ENCODE measurements at places on chromosomes 16 and 17.

GRCh38 chr17:14104734-14105133 lies 35.4 kb downstream of the COX10 start:
- DNase-seq: no peak

- no peak for DNase-seq
Measured at GRCh38 chr16:35605921-35606320, 2146.5 kb downstream of the TP53TG3F start.

GRCh38 chr17:8836821-8837562 lies 30.5 kb downstream of the PIK3R6 start:
- DNase-seq: no peak

- no peak for DNase-seq
Measured at GRCh38 chr16:78523212-78523985, 423.9 kb downstream of the WWOX start.

DNA sequence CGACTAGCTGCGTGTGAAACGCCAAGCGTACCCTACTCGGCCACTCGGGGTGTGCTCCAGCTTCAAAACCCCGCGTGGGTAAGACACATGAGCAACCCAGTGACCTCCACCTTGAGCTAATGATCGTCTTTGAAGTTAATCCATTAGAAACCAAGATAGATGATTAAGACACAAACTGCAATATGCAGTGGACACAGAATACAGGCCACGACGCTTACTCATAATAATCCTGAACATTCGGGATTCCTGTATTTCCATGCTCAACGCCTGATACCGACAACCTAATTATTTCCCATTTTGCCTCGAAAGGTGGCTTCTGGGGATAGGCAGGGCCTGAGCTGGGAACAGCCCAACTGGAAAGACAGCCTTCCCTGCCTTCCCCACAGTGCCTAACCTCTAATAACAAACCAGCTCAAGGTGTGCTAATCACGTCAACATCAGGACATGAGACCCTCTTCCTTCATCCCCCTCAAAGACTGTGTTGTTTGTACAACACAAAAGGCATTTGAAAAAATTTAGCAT lies 504 bp upstream of the COPRS start:
- DNase-seq: peak; percentile 20

DNA sequence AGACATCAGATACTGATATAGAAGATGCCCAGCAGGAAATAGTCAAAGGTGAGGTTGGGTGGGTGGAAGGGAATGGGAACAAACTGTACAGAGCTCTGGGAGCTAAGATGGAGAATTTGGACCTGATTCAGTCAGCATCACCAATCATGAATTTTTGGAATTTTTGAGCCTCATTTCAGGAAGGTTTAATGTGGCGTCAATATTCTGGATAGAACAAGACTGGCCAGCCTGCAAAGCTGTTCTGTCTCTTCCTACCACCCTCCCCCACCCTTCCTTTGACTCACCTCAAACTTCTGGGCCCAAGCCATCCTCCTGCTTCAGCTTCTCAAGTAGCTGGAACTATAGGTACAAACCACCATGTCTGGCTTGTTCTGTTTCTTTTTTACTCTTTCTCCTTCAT lies 32.6 kb downstream of the CTCF start:
- peak; percentile 85 for DNase-seq

DNA sequence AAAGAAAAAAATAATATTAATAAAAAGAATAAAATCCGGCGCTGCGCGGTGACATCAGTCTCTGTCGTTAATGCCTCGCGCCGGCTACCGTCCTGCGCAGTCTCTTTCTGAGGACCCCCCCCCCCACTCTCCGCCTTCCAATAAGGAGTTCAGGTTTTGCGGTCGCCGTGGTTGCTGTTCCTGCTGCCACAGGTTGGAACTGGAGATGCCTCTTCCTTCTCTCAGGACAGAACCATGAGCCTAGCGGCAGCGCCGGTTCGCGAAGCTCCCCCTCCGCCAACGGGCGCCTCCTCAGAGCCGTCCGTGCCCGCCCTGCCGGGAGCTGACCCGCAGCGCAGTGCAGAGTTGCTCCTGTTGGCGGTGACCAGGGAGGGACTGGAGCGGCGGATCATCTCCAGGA lies 2093.4 kb downstream of the TP53TG3F start:
- DNase-seq: no peak

- DNase-seq: peak; percentile 9
Measured at GRCh38 chr17:32722733-32723132, 154.2 kb downstream of the MYO1D start.

DNA sequence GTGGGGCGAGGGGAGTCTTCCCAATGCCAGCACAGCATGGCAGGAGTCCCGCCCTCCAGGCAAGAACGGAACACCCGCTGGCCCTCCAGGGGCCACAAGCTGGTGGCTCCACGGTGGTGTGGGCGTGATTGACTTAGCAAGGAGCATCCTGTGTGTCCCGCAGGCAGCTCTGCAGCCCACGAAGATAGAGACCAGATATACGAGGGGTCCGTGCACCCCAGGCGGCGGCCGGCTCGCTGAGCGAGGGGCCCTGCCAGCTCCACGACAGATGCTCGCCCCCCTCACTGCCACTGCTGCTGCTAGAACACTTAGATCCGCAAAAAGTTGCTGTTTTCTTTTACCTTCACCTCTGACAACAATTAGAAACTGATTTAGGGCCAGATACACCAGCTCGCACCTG lies 10.0 kb upstream of the CACNA1H start:
- no peak for DNase-seq

DNA sequence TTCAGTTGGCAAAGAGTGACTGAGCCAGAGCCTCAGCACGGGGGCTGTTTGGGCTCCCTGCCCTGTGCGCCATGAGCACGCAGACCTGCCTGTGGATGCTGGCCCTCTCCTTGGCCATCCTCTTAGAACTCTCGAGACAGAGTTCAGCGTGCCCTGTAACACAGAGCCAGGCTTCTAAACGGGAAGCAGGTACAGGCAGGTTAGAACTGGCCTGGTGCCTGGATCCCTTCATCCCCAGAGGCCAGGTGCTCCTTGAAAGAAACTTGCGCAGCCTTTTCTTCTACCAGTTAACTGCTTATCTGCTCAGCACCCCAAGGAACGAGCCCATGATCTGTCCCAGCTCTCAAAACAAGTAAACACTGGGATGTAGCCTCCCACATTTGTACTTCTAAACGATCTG lies 6.9 kb downstream of the CCNF start:
- no peak for DNase-seq

DNA sequence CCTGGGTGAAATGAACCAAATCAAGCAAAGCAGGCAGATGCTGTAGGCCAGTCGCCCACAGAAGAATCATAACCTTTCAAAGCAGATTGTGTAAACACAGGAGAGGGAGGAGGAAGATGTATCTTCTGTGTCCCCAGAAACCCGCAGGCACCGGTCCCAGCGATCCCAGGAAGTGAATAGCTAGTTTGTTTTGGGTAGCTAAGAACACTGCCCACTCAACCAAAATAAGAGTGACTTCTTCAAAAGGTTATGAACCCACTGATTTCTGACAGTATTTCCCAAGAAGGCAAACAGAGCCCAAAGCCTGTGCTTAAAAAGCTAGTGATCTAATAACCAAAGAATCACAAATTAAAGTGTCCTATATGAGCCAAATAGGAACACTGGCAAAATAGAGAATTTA lies 67.8 kb downstream of the GRIN2A start:
- peak; percentile 75 for DNase-seq

DNA sequence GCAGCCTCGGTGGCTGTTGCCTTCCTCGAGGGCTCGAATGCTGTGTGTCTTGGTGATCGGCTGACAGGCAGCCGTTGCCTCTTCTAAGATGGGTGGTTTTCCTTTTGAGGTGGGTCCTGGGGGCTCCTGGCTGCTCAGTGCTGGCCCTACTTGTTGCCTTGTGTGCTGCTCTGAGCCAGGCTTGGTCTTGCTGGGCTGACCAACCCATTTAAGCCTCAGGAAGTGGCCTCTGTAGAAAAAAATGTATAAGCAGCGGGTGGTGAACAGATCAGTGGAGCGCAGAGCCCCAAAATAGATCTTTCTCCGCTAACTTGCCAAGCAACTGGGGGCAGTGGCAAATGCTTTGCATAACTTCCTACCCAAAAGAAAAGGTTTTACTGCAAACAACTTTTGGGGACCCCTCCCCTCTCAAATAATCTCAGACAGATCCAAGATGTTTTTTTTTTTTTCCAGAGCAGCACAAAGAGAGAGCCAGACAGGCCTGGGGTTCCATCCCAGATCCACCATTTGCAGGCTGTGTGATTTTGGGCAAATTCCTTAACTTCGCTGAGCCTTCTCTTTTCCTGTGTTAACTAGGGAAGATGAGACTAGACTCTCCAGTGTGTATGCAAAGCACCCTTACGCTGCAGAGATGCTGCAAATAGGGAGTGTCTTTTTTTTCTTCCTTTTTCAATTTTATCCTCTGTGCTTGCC lies 42.5 kb downstream of the PLCG2 start:
- no peak for DNase-seq

DNA sequence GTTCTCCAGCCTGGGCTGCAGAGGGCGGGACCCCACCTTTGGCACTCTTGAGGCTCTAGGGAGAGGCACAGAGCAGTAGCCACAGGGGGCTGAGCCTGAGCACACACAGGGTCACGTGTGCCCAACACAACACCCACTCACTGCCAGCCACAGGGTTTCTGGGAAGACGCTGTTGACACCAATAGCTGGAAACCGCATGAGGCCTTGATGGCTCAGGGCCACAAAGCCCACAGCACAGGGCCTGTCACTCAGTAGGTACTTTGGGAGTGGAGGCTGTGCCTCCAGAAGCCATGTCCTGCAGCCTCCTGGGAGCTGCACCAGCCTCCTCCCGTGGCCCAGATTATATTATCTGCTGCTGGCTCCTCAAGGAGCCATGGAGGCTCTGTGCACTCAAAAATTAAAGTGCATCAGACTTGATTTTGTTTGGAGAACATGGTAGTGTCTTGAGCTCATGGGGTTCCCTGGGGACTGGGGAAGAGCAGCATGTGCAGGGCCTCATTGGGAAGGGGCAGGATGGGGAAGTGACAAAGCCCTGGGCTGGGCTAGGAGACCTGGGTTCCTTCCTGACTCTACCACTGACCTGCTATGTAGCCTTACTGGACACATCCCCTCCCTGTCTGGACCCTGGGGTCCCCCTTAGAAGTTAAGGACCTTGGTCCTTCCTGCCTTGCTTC lies 12.5 kb upstream of the SREBF1 start:
- DNase-seq: peak; percentile 53

- DNase-seq: no peak
Measured at GRCh38 chr17:17508646-17509591, 12.7 kb upstream of the RASD1 start.

DNA sequence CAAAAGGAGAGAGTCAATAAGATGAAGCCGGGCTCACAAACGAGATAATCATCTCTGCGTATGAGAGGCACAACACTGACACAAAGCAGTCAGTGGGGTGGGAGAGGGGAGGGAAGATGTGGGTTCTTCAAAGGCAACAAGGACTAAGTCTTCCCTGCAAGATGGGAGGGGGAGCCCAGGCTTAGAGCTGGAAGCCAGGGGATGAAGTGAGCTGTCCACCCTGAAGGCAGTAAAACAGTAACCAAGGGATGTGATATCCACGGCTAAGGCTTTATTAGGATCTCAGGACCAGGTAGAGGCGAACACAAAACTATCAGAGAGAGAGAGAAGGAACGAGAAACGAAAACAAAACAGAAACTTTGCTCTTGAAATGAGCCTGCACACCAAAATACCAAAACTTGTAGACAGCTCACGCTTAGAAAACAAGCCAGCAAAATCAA lies 115.9 kb downstream of the DYNLRB2 start:
- no peak for DNase-seq

- DNase-seq: no peak
Measured at GRCh38 chr16:2214719-2214968, at the start of gene PGP. Gene PGP (minus strand): TSS chr16:2214840. CDS start chr16:2214777, 63 bp downstream.

DNA sequence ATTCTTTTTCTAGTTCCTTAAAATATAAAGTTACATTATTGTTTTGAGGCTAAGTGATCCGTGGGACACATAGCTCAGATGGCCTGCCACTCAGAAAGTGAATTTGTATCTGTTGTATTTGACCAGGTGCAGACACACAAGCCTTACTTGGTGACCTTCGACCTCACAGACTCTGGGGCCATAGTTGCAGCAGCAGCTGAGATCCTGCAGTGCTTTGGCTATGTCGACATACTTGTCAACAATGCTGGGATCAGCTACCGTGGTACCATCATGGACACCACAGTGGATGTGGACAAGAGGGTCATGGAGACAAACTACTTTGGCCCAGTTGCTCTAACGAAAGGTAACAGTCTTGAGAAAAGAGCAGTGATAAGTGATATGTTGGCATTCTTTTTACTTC lies 30.5 kb downstream of the TMEM11 start:
- DNase-seq: no peak

- DNase-seq: no peak
Measured at GRCh38 chr17:73546770-73547536, 97.3 kb downstream of the SDK2 start.

DNA sequence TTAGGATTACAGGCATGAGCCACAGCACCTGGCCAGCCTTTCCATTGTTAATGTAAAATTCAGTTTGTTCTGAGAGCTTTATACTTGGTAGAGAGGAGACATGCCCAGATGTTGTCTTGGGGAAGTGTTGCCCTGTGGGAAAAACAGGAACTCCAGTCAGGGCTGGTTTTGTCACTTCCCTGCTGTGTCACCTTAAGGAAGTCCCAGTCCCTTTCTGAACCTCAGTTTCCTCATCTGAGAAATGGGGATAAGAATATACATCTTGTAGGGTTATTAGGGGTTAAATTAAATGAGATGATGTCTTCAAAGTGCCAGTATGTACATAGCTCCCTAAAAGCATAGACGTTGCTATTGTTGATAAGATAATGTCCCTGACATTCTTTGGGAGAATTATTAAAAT lies 25.3 kb downstream of the CLEC16A start:
- DNase-seq: no peak

All from fibroblast of lung (primary cell).